Placental pericyte (primary cell): ENCODE measurements at places on chromosomes 5 and 9. TPM values are rescaled to one million over a fixed set of nuclear protein-coding genes. Genes with fewer than 3 reads are reported as not detected.

Gene GALNT12
- total RNA-seq, result 2.9 and 23.6 TPM in 2 replicates

Gene USP20
- 13.3 and 13.9 TPM in 2 replicates for total RNA-seq

Gene DND1
- total RNA-seq, result 0.44 and 0.86 TPM in 2 replicates

Gene GRXCR2
- total RNA-seq, result not detected in 2 replicates

Gene SWI5
- 17.6 and 25.6 TPM in 2 replicates for total RNA-seq
